NCI-H2029 treated with DMSO at 0.1 percent for 48 hours (cell line): ENCODE measurements at places on chromosomes 5 and 9.

- DNase-seq: no peak
These were observed 425.2 kb downstream of the GADD45G start for GRCh38 chr9:90029996-90030395.

DNA sequence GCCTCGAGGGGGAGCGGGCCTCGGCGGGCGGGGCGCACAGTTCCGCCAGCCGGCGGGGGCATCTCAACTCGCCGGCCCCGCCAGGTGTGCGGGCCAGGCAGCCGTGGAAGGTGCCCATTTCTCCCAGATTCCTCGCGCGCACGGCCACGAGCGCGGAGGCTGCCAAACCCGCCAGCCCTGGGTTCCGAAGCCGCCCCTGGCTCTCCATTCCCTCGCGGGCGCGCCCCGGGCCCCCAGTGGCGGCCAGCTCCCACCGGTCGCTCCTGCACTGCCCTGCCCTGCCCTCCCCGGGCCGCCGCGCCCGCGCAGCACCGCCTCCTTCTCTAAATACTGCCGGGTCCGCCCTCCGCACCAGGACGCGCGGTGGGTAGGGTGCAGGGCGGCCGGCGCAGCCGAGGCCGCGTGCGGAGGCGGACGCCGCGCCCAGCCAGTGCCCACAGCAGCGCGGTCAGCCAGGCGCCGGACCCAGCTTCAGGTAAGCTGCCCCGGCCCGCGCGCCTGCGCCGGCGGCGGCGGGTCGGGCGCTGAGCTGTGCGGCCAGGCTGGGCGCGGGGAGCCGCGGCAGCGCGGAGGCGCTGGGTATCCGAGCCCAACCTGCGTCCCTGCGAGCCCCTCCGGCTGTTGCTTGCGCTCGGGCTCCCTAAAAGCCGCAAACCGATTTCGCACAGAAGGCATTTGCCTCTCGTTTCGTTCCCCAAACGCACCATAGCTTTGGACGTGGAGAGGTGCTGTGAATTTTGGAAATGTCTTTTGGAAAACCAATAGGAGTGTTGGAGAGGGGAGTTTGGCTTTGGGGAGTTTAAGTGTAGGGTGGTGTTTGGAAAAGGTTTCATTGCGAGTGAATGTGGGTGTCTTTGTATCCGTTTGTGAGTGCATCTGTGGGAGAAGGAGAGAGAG, at the start of gene TMEM171:
Gene TMEM171, plus strand, starts transcription at position 354 of the 897 bp plus-strand sequence. CDS start 2,799 bp downstream, outside the sequence.
- no peak for DNase-seq

GRCh38 chr5:91642581-91642980, 259.5 kb upstream of the ARRDC3 start:
- DNase-seq: no peak

DNA sequence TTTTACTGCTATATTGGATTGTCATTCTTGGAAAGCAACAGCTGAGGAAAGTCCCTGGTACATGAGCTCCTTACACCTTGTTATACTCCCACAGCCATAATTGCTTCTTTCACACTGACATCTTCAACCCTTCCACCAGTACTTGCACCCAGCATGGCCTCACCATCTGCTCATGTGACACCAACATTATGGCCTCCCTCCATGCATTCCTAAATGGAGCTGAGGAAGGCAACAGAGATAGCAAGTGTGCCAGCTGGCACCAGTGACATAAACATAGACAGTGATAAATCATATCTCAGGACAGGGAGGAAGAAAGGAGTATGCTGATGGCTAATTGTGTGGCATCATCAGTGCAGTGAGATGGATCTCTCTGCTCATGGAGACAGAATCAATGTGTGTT, 119.5 kb downstream of the BAAT start:
- no peak for DNase-seq

DNA sequence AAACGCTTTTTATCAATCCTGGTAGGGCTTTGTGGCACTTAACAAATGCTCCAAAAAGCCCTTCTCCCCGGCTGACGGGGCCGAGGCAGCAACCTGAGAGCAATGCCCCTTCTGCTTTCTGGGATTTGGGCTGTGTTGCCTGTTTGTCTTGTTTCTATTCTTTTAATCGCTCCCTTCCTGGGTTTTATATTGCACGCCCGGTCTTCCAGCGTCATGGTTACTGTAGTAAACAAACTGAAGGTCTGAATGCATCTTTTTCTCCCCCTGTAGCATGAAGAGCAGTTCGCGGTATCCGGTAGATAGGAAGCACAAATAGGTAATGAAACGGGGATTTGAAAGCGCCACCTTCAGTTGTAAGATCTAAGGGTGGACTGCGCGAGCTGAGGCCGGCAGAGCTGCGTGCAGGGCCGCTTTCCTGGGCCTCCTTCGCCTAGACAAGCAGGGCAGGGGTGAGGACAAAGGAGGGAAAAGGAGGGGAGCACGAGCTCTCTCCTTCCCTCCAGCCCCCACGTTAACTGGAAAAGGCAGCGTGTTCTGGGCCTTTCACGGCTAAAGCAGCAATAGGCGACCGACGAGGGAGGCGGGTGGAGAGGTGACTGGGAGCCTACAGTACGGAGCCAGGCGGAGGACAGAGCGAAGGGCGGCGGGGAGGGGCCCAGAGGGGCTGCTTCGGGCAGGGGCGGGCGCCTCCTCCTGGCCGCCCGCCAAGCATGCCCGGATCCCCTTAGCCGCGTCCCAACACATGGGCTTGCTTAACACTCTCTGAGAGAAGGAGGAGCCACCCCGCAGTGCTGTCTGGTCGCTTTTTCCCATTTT, 49.3 kb upstream of the ZNF366 start:
- peak; percentile 87 for DNase-seq

DNA sequence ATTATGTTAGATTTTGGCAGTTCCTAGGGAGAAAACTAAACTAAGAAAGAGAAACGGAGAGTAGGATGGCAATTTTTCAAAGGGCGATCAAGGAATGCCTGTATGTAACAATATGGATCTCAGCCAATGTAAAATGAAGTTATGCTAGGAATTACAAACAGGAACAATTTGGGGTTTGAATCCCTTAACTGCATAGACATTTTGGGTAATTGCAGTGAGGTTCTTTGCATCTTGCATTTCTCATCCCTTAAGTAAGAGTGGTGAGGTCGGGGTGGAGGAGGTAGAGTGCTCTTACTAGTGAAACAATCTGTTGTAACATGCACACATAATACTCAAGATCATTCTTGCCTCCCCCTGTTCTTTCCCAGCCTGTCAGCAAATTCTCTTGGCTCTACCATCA, 137.6 kb downstream of the NPR3 start:
- DNase-seq: no peak

DNA sequence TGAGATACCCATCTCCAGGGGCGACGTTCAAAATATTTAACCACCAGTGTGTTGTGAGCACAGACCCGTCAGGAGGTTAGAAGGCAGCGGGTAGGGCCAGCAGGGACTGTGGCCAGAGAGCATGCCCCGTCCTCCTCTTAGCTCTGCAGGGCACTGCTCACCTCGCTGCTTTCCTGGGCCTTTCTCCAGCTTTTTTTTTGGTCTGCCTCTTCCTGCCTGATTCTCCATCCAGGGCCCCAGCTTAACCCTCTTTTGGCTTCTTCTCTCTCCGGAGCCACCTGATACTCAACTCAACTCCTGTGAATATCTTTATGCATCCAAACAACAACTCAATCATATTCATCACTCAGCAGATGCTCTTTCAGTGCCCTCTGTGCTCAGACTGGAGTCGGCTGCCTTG, 44.0 kb downstream of the TMOD1 start:
- no peak for DNase-seq

GRCh38 chr5:82004511-82004910, 32.7 kb downstream of the ATG10 start:
- DNase-seq: no peak

DNA sequence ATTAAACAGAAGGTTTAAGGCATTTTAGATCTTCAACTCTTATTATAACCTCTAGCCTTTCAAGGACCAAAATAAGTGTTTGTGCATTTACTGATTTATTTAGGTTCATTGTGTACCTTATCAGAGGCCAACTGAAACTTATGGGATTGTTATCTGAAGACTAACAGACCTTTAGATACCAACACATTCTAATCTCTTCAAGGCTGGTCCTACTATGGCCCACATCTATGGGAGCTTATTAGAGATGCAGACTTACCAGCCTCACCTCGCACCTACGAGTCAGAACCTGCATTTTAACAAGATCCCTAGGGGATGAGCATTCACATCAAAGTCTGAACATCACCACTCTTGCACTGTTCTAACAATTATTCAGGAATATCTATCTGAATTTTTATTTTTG, 1.9 kb downstream of the IARS1 start:
- DNase-seq: no peak

- no peak for DNase-seq
These were observed 78.0 kb upstream of the TGFBR1 start for GRCh38 chr9:99026956-99027298.

DNA sequence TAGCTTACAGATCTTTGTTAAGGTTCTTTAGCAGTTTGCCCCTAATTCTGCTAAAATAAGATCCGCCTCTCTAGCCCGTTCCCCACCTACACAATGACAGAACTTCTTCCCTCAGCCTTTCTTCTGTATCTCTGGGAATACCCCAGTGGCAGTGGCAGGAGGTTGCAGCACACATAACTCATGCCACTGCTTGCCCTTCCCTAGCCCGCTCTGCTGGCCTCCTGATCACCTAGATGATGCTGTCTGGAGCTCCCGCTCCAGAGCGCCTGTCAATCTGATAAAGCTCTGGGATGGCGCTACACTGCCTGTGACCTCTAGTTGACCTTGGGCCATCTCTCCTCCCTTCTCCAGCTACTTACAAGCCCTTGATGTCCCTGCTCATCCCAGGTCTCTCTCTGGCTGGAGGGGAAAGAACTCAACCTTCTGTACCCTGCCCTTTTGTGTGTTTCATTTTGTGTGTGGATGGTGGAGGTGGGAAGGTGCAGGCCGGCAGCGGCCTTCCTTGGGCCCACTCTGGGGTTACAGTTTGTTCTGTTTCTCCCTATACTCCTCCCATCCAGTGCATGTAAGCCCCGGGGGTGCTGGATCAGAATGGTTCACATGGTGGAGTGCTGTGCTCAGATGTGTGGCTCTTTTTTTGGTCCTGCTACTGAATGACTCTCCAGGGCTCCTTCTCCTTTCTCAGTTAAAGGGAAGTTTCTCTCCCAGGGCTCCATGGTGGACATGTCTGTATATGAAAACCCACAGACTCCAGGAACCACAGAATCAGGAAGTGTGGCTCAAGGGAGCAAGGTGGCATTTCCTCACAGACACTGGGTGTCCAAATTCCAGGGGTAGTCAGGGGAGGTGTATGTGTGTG, 29.1 kb downstream of the MTX3 start:
- DNase-seq: no peak

DNA sequence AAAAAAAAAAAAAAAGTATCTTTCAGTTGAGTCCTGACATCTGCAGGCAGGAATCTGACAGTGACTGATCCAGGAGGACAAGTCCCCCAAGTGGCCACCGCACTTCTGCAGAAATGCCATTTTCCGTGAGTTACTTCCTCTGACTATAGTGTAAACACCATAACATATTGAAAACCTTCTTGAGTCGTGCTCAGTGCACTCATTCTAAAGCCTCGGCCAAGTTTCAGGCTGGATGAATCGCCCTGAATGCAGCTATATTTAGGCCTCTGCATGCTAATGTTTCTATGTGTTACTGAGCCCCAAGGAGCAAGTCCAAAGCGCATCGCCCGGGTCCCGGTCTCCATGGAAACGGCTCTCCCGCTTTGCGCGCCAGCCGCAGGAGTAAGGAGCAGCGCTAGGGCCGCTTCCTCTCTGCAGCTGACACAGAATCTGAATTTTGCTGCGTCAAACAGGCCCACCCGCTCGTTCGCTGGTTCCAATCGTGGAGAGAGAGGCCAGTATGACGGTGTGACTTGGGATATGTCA, 335.4 kb downstream of the MSX2 start:
- DNase-seq: no peak

- no peak for DNase-seq
These were observed 9.3 kb downstream of the STOM start for GRCh38 chr9:121360601-121361374.

DNA sequence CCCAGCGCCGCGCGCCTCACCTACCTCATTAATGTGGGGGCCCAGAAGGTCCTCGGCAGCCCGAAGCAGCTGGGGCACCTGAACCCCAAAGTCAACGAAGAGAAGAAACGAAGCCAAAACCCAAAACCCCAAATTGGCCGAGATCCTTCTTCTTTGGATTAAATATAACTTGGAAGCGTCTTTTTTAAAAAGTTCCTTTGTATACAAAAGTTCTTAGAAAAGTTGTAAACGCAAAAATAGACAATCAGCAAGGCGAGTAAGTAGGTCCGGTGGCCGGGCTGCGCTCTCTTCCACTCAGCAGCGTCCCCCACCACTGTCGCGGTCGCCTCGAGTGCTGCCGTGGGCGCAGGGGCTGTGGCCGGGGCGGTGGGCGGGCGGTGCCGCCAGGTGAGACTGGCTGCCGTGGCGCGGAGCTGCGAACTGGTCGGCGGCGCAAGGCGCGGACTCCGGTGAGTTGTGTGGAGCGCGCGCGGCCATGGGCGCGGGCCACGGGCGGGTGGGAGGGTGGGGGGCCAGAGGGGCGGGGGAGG, 360 bp downstream of the KLF4 start:
- DNase-seq: no peak

- DNase-seq: no peak
These were observed 13.5 kb downstream of the C5orf46 start for GRCh38 chr5:147892696-147893296.
